ENCODE measurements at places on chromosomes 5 and 9. TPM values are rescaled to one million over a fixed set of nuclear protein-coding genes. Genes with fewer than 3 reads are reported as not detected.

DNA sequence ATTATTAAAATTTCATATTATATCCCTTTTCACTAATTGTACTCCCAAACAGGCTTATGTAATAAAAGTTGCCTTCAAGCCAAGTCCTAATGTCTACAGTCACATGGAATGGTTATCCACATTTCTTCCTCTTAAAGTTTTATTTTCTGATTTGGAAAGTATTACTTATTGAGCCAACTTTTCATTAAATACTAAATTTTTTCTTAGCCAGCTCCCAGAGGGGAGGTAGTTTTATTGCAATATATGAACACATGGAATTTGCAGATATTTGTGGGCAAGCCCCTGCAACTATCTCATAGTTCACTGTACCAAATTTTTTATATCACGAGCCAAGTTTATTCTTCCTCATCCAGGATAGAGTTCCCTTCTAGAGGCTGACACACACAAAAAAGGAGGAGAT, 332.8 kb upstream of the PTGER4 start:
- no peak for DNase-seq

- no peak for DNase-seq
Measured at GRCh38 chr9:112774006-112774996, 23.7 kb downstream of the SNX30 start.

DNA sequence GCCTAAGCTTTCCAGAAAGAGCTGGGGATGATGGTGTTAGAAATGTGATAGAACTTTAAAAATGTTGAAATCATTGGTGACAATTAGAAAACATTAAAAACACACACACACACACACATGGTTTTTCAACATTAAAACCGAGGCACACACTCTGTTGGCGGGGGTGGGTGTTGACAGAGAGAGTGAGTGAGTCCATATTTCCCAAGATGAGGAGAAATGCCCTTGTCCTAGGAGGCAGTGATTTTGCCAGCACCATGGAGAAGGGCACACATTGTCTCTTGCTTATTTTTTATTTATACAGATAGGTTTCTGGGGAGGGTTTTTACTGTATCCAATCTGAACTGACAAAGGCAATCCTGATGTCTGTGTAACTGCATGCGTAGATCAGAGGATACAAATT, 152.5 kb downstream of the INSYN2B start:
- no peak for DNase-seq

DNA sequence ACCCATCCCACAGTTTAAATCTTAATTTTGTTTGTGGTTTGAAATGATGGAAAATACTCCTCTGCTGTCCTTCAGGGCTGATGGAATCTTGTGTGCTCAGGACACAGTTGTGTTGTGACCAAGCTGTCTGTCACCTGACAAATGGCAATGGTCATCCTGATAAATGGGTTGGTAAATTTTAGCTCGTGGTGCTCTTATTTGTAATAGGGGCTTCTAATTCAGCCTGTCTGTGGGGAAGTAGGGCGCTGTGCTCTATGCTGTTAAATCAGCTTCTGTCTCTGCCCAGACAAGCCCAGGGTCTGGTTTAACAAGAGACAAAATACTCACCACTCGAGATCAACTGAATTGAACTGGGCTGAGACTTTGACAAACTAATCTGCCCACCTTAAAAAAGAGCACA, 4.5 kb downstream of the LRRTM2 start:
- DNase-seq = no peak

DNA sequence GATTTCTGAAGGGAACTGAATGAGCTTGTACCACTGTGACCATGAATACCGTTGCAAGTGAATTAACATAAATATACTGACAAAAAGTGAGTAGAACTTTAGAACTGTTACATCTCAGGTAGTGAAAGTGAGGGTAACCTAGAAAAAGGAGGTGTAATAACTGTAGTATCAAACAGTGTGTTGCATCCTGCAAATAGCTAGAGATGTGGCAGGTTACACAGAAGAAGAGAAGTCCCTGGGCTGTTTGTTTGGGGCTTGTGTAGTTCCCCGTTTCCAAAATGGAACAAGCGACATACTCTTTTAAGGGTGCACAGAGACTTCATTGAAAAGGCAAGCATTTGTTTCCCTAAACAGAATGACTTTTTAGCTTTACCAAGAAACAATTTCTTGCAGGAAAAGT, 214.8 kb downstream of the NR3C1 start:
- no peak for DNase-seq

FBP1 gene
- 19.9 TPM for polyA plus RNA-seq

FEM1C gene
- polyA plus RNA-seq = 27.4 TPM

CARTPT gene
- not detected for polyA plus RNA-seq

FOXD4 gene
- polyA plus RNA-seq = 0.34 TPM

PCDHB3 gene
- 1.9 TPM for polyA plus RNA-seq

Measured in right lung (tissue), 10 donors.